ENCODE measurements at places on chromosomes 16 and 17.

DNA sequence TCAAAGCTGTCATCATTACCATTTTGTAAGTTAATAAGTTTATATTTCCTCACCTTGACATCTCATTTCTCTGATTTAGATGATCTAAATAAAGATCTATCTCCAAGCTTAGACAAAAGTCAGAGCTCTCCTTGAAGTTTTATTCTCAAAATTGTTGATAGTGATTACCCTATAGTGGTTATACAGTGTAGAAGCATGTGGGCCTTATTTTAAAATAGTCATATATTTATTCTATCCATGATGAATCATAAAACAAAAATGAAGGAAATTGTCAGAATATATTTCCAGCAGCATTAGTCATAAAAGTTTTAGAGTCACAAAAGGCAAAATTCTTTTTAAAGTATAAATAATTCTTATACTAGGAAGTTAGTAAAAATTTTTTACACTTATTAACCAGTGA is 49.0 kb downstream of the RHOT1 start:
- peak; percentile 17 for DNase-seq

GRCh38 chr17:78715876-78716275 is 66.2 kb downstream of the CYTH1 start:
- no peak for DNase-seq

GRCh38 chr16:48533931-48534330 is 76.0 kb downstream of the N4BP1 start:
- DNase-seq, result no peak

- no peak for DNase-seq
Observed at GRCh38 chr16:50696126-50696525, 2.7 kb downstream of the NOD2 start.

DNA sequence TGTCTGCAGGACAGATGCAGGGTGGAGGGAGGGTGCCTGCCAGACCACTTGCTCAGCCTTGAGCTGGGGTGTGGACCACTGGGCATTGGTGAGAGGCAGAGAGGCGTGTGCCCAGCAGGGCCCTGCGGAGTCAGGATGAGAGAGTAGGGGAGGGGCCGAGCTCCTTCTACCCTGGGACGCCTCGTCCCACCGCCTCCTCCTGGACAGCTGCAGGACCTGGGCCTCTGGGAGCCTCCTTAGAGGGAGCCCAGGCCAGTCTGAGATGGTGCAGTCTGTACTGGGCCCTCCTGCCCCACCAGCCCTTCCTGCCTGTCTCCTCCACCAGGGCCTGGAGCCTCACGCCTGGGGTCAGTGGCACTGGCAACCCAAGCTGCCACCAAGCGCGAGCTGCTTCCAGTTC is 35.9 kb upstream of the ACSF3 start:
- DNase-seq, result no peak

GRCh38 chr16:86986809-86987487 is 330.2 kb downstream of the C16orf95 start:
- no peak for DNase-seq

DNA sequence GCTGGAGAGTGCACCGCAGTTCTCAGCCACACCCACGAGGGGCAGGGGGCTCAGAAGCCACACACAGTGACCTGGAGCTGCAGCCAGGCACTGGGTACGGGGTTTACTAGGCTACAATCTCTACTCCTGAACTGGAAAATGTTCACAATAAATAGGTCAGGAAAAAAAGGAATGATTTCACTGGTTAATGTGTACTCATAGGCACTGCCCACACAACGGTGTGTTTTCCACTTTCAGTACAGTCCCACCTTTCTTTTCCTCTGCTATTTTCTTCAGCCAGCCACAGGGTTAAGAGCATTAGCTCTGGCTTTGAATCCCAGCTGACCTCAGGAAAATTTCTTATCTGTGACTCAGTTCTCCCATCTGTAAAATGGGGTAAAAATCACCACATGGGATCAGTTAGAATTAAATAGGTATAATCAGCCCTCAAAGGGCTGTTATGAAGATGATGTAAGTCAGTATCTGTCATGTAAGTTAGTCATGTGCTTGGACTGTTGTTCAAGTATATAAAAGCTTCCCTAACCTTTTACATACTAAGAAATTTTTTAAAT is 35.7 kb downstream of the ZCCHC14 start:
- no peak for DNase-seq

DNA sequence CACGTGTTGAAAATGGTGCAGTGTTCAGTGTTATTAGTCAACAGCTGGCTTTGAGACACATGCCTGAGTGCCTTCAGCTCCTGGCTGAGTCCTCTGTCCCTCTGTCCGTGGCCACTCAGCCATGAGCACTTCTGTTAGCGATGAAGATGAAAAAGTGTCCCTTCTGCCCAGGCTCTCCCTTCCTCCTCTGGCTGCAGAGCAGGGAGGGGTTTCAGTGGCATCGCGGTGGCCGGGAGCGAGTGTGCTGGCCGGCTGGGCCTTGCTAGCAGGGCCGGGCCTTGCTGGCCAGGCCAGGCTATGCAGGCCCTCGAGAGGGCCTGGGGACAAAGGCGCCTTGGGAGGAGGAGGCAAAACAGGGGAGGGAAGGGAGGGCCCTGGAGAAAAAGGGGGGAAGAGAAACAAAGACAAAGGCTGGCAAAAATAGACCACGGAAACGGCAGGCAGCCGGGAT is 47.7 kb downstream of the CMIP start:
- no peak for DNase-seq

DNA sequence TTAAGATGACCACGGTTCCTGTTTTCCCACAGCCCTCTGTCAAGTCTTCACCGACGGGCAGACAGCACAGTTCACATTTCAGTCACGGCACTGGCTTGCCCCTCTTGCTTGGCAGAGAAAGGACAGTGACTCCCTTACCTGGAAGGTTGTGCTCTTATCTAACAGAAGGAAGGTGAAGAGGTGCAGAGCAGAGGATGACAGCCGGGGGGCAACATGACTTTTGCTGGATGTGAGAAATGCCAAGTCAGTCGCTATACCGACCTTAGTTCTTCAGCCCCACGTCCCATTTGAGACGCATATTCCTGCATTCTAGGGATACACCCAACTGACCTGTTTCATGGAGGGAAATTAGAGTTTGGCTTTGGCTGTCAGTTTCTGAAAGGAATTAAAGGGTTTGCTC is 492.3 kb downstream of the NPIPA7 start:
- DNase-seq, result no peak

GRCh38 chr17:63753215-63753614 is 11.6 kb upstream of the STRADA start:
- no peak for DNase-seq

DNA sequence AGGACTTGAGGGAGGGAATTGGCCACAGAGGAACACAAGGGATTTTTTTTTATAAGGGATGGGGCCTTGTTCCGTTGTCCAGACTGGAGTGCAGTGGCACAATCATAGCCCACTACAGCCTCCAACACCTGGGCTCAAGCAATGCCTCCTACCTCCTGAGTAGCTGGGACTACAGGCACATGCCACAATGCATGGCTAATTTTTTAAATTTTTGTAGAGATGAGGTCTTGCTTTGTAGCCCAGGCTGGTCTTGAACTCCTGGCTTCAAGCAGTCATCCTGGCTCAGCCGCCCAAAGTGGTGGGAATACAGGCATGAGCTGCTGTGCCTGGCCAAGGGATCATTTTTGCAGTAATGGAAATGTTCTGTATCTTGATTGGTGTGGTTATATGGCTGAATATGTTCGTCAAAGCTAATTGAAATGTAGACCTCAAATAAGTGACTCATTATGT is 56.9 kb downstream of the VMP1 start:
- no peak for DNase-seq

DNA sequence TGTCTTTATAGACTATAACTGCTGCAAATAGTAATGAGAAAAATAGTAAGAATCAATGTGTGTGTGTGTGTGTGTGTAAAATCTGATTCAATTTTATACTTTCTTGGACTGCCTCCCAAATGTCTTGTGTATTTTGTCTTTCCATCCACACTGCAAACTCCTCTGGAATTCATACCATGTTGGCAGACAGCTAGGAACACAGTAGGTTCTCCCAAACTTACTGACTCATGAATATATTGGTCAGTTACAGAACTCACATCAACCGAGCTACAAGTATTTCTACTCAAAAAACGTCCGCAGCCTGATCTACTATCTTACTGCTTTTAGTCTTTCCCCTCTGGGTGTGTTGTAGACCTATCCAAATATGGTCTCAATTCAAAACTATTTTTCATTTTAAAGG is 542.7 kb upstream of the PSMD7 start:
- DNase-seq, result no peak

GRCh38 chr16:83992624-83993023 is 24.6 kb downstream of the NECAB2 start:
- no peak for DNase-seq

DNA sequence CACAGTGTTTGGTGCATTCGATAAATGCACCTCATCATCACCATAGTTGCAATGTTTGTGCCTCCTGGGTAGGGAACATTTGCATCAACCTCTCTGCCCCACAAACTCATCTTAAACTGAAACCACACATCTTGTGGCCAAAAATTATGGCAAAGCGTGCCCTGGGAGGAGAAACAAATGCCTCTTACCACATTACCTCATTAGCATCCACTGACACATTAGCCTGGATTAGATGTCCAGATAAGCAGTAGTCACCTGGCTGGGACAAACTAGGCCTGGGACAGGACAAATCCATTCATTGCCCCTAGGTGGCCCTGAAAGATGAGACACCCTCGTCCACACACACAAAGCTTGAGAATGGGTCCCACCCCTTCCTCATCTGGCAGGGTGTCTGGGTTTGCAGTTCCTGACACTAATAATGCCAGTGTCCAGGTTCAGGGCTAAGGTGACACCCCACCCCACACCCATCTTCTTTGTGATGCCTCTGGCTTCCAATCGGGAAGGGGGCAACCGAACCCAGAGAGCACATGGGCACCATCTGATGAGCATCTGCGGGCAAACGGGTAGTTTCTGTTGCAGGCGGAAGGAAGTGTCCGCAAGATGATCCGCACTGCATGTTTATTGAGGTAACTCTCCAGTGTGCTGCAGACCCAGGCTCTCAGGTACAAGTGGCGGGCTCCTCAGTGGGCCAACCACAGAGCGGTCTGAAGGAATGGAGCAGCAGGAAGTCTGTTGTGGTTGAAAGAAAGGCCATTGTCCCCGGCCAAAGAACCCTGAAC is 8.6 kb downstream of the XYLT1 start:
- no peak for DNase-seq

GRCh38 chr17:62076864-62077788 is 12.0 kb upstream of the MED13 start:
- no peak for DNase-seq

DNA sequence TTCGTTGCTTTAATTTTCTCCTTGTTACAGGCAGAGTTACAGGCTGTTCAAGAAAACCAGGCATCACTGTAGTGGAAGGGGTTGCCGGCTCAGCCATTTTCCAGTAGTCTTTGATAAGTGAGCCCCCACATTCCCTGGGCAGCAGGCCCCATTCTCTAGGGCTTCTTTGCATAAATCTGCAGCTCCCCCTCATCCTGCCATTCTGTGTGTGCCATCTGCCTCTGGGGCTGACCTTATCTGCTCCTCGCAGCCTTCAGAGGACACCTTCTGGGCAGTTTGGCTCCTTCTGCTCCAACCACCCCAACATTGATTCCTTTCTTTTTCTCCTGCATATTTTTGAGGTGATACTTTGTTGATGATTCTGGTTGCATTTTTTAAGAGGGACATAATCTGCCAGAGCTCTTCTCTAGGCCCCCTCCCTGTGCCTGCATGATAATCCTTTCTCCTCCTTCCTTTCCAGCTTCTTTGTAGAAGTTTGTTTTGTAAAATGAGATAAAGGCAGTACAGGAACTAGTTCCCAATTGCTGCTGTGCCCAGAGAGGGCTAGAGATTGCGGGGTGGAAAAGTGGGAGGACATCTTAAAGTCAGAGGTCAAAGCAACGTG is 17.1 kb downstream of the RND2 start:
- no peak for DNase-seq

- no peak for DNase-seq
Observed at GRCh38 chr16:22358000-22358399, 16.4 kb downstream of the CDR2 start.

- DNase-seq, result no peak
Observed at GRCh38 chr17:76903631-76904030, 35.4 kb downstream of the MGAT5B start.
